Endothelial cell of umbilical vein (primary cell): ENCODE measurements at places on chromosomes 12 and 14. TPM values are rescaled to one million over a fixed set of nuclear protein-coding genes. Genes with fewer than 3 reads are reported as not detected.

The C12orf56 gene
- not detected in 2 replicates for total RNA-seq

DNA sequence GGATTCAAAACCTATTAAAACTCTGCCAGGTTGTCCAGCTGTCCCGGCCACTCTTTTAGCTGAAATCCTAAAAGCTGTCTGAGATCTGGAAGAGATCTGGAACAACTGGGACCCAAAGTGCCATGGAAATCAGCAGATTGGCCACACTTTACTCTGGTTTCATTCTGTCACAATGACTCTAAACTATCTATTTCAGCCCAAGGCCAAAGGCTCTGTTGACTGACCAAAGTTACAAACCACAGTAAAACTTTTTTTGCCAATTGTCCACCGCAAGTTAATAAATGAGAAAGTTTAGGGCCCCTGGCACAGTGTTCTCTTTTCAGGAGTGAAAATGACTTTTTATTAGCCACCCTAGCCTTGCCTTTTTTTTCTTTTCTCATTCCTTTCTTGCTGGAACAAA is 113.4 kb upstream of the CPM start:
- DNase-seq, result no peak

DNA sequence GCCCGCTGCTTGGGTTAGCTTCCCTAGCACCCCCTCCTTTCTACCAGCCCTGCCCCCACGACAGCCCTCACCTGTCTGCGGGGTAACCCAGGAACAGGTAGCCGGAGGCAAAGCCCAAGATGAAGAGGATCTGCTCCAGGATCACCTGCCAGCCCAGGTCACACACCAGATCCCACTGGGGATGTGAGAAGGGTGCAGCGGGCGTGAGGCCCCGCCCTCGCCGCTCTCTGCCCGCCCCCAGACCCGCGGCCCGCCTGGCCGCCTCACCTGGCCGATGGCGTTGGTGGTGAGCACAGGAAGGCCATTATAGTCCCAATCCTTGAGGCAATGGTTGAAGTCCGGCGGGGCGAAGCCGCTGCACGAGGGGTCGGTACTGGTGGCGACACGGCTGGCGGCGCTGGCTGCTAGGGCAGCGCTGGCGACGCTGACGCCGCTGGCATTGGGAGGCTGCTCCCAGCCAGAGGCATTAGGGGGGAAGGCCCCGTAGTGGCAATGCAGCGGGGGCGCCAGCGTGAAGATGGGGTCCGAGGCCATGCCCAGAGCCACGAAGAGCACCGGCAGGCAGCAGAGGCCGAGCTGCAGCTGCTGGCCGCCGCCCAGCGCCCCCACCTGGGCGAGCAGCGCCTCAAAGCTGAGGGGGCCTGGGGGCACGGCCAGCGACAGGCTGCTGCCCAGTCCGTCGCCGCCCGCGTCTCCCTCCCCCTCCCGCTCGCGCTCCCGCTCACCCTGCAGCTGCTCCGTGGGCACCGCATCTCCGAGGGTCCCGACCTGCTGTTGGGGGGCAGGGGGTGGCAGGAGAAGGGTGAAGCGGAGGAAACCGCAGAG is 794 bp downstream of the SLC22A17 start:
- no peak for DNase-seq

DNA sequence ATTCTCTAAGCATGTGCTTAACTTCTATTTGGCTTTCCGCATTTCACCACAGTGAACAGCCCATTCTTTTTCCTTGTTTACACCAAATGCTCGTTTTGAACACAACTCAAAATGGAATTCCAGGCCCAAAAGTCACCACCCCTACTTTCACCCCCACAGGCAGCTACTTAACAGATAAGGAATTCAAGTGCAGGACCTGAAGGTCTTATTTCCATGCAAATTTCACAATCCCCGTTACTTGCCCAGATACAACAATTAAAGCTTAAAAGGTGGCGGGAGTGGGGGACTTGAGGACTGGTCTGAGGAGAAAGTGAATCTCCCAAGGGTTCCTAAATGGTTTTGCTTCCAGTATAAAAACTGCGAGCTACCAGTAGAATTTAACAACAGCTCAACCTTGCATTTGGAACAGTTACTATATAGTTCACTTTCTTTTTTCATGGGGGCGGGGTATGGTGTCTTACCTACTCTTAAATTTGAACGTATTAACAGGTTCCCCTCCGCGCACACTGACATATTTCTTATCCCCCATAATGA is 3.7 kb downstream of the USP44 start:
- DNase-seq, result no peak

DNA sequence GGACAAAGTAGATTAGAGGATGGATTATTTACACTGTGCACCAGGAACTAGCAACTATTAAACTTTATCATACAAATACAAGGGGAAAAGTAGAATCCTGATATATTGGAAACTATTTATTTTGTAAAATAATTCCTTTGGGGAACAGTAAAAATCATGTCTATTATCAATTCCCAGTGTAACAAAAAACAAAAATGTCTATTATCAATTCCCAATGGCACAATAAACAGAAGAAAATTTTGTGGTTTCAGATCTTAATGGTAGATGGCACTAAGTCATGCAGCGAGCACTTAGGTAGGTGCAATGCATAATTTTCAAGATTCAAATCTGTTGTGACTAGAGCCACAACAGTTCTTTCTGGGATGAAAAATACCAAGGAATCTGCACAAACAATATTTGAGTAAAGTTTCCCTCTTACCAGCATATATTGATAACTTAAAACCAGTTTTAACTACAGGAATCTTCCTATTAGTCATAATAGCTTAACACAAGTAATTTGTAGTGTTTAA is 13.7 kb downstream of the CFL2 start:
- no peak for DNase-seq

GRCh38 chr12:131507881-131508280 is 203.0 kb upstream of the SFSWAP start:
- DNase-seq, result no peak
